ENCODE measurements at places on chromosomes 2 and 18. TPM values are rescaled to one million over a fixed set of nuclear protein-coding genes. Genes with fewer than 3 reads are reported as not detected.

Gene MAP4K4
- total RNA-seq = 99.5 TPM

Gene VIT
- total RNA-seq = 13.3 TPM

Gene ANKRD44
- 6.9 TPM for total RNA-seq

Gene SS18
- 30.3 TPM for total RNA-seq

Gene DTNA
- total RNA-seq = 140 TPM

Gene PKDCC
- total RNA-seq = 77.1 TPM

Gene VSNL1
- total RNA-seq = 18.6 TPM

Gene FBXO36
- total RNA-seq = 0.55 TPM

Measured in left ventricle myocardium superior (tissue), 1 donor.